Stimulated activated CD4-positive, alpha-beta T cell treated with anti-CD3 and anti-CD28 coated beads, Interleukin-1b, Interleukin-23, amount 100 ng/mL, for 1 hour (primary cell): ENCODE measurements at places on chromosomes 6 and 20.
A peak's percentile ranks its signal among the peaks of the same experiment; 100 is the strongest.

- peak; percentile 30 for DNase-seq
Measured at GRCh38 chr20:38222231-38222922, 38.2 kb downstream of the KIAA1755 start.

- no peak for DNase-seq
Measured at GRCh38 chr6:165456286-165456685, 146.9 kb upstream of the C6orf118 start.

- DNase-seq = no peak
Measured at GRCh38 chr20:37316116-37316774, 26.8 kb downstream of the MANBAL start.

DNA sequence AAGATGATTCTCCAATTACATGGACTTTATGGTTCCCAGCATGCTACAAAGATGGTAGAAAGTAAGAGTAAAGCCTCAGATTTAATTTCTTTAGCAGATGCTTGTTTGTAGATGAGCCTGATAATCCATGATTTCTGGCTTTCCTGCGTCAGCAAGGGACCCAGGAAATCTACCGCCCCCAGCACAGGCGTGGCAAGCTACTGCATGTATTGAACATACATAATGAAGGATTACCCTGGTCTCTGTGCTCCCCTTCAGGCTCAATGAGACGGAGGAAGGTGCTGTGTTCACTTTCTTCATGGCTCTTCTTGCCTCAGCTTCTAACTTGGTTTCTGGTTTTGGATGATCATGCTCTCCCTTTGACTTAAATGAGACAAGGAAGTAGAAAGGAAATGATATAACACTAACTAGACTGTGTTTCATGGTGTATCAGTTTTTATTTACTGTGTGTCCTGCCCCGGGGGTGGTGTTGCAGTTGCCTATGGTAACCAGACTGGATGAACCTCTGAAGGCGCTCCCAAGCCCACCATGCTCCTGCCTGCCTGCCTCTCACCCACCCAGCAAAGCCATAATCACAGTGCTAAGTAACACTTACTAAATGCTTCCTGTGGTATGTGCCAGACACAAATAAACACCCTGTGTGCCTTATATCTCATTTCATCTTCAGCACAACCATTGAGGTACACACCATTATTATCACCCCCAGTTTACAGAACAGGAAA, 17.9 kb downstream of the GCM1 start:
- no peak for DNase-seq

DNA sequence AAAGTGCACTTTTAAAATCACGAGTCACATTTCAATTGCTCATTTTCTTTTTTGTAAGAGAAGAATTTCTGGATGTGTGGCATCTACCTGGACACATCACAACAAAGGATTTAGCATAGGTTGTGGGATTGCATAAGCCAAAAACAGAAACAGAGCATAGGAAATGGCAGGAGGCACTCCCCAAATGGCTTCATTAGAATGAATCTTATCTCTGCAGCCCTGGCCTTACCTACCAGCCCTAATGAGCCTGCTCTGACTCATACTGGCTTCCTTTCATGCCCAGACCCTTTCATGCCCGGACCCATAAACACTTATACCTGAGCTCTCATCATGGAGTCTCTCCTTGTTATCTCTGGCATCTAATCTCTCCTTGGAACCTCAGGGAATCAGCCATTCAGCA, 23.9 kb upstream of the SPTLC3 start:
- no peak for DNase-seq

DNA sequence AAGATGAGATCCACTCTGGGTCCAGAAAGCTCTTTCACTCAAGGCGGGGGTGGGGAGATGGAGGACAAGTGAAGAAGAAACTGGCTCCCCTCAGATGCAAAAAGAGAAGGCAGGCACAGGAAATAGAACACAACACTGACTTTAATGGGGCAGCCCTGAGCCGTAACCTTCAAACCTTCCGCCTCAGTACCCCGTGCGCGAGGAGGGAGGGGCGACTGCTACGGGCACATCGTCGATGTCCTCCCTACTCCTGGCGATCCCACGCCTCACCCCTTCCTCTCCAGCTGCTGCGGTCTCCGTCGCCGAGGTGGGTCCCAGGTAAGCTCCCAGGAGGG, 3.9 kb downstream of the SPEF1 start:
- no peak for DNase-seq

DNA sequence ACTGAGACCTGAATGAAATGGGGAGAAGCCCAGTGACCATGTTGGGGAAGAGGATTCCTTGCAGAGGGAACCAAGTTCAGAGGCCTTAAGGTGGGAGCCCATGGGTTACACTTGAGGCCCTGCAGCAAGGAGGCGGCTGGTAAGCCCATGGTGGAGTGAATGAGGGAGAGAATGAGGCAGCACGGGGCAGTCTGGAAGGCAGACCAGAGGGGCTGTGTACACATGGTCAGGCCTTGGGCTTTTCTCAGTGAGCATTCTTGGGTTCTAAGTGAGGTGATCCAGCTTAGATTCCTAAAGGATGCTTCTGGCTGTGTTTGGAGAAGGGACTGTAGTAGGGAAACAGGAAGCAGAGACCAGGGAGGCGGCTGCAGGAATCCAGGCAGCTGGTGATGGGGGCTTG, 19.0 kb downstream of the RNF114 start:
- no peak for DNase-seq

- DNase-seq = no peak
Measured at GRCh38 chr20:2751347-2751877, 49.0 kb downstream of the CPXM1 start.

GRCh38 chr6:142323377-142323776, 21.6 kb downstream of the ADGRG6 start:
- no peak for DNase-seq

DNA sequence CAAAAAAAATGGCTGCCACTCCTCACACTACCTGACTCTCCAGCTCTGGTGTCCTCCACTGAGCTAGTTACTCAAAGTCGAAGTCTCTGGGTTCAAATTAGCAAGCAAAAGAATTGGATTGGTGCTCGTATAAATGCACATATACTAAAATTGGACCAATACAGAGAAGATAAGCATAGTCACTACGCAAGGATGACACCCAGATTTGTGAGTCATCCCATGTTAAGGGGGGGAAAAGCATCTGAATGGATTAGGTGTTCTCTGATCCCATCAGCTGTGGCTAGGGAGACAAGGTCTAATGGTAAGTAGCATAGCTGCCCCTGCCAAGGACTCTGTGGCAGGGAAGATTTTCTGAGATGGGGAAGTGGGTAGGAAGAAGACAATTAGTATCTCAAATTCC, 18.3 kb upstream of the AMD1 start:
- no peak for DNase-seq
